NCI-H69 (cell line): ENCODE measurements at places on chromosomes 16 and 17.

GRCh38 chr16:30876867-30877266 lies 17.0 kb downstream of the BCL7C start:
- DNase-seq = peak; percentile 31

DNA sequence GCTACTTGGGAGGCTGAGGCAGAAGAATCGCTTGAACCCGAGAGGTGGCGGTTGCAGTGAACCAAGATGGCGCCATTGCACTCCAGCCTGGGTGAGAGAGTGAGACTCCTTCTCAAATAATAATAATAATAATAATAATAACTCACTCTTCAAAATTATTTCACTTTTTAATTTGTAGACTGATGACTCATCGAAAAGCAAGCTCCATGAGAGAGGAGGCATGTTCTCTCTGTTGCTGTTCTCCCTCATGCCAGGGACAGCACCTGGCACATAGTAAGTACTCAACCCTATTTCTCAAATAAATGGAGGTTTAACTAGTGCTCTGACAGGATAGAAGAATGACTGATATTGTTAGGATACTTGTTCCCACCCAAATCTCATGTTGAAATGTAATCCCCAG lies 265.3 kb downstream of the CEP112 start:
- no peak for DNase-seq

DNA sequence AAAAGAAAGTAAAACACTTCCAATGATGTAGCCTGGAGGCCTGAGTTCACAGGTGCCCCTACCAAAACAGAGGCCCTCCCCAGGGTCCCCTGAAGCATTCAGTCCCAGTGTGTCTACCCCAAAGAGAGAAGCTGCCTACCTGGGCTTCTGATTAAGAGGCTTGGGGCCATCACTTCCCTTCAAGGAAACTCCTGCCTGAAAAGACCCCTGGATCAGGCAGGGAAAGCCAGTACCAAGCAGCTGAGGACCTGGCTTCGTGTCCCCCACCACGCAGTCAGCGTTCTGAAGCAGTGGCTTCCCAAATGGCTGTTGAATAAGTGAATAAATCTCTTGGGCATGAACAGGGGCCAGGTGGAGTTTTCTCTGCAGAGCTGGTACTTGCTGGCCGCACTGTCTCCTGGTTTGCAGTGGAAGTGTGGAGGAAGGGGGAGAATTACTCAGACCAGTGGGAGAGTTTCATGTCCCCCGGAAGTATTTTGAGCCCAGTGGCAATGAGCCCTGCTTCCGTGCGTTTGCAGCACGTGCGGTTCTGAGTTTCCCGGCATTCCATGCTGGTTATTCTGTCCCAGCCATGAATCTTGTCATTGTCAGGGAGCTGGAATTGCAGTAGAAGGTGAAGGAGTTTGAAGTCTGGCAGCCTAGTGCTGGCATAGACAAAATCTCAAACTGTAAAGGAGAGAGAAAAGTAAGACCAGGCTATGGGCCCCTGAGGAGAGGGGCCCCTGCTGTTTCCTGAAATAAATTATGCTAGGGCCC lies 27.0 kb downstream of the RMI2 start:
- DNase-seq = no peak

DNA sequence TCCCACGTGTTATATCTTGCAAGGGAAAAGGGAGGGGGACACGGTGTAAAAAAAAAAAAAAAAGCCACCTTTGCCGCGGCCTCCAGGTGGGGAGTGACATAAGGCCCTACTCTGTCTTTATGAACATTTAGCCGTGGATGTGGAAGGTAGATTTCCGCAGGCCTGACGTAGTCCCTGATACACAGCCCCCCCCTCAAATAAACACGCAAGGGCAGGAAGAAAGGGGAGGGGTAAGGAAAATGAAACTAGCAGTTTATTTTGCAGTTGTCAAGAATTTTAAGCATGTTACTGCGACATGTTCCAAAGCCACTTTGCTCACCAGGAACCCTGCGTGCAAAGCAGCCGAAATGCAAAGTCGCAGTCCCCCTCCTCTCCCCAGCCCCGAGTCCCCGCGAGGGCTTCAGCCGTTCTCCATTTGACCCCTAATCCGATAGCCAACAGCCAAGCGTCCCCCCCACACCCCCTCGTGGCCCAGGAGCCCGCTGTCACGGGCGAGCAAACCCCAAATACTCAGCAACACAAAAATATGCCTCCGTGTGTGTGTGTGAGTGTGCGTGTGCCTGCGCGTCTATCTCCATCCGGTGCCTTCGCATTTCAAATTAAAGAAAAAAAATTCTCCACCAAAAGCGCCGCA lies 1.2 kb downstream of the CBX4 start:
- DNase-seq = peak; percentile 59

- peak; percentile 3 for DNase-seq
These were observed 48.8 kb downstream of the DNAH3 start for GRCh38 chr16:21101631-21102420.

DNA sequence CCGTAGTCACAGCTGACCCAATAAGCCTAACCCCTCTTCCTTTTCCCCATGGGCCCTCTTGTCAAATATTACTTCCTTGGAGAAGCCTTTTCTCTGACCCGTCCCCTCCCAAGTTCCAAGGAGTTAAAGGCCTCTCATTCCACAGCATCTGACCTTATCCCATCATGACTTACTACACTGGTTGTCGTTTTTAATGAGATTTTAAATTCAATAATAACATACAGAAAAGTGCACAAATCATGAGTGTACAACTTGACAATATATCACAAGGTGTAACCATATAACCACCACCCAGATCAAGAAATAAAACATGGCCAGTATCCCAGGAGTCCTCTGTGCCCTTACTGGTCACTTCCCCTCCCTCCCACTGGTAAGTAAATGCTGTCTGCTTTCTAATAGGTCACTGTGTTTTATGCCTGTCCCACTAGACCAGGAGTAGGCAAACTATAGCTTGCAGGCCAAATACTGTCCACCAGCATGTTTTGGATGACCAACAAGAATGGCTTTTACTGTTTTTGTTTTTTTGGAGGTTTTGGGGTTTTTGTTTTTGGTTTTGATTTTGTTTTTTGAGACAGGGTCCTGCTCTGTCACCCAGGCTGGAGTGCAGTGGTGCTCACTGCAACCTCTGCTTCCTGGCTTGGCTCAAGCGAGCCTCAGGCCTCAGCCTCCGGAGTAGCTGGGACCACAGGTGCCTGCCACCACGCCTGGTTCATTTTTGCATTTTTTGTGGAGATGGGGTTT lies 1.2 kb upstream of the FDXR start:
- DNase-seq = peak; percentile 39

GRCh38 chr17:82412535-82413520 lies 5.3 kb upstream of the HEXD start:
- peak; percentile 24 for DNase-seq

GRCh38 chr16:53022374-53022773 lies 30.3 kb downstream of the CHD9NB start:
- DNase-seq = peak; percentile 57

- no peak for DNase-seq
These were observed 110.1 kb downstream of the ADAMTS18 start for GRCh38 chr16:77324729-77325128.

- DNase-seq = no peak
These were observed 152.6 kb downstream of the PRKCA start for GRCh38 chr17:66455060-66455459.

DNA sequence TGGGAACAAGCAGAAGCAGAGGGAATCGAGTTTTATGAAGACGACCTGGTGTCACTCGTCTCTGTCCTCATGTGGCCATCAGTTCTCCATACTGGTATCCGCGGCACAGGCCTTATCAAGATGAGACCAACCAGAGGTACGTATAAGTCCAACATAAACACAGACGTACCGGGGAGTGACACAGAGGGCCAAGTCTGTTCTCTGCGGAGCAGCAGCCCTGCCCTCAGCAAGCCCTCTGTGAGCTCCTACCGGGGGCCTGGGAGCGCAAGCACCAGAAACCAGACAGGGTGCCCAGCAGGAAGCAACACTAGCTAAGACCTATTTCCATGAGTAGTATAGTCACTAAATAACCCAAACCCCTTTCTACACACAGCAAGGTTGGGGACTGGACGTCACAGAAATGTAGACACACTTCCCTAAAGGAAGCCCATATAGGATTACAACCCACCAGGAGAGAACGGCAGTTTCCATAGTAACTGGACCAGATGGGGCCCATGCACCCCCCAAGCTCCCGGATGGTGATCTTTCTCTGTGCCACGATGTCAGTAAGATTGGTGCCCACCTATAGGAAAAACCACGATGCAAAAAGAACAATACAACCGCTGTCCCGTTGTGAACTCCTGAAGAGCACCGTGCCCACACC lies 911 bp downstream of the ARL16 start:
- peak; percentile 72 for DNase-seq

DNA sequence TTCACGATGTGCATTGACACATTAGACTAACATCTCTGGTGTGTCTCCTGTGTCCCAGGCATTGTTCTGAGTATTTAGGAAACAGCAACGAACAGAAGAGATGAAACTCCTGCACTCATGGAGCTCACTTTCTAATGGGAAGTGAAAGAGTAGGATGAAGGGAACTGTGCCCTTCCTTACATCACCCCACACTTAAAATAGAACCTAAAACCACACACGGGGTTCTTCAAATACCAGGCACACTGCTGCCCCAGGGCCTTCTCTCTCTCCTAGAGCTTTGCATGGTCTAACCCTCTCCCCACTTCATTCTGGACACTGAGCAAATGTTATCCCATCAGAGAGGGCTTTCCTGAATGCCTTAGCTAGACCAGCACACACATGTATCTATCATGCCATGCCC lies 33.7 kb downstream of the TRIM25 start:
- DNase-seq = peak; percentile 5

DNA sequence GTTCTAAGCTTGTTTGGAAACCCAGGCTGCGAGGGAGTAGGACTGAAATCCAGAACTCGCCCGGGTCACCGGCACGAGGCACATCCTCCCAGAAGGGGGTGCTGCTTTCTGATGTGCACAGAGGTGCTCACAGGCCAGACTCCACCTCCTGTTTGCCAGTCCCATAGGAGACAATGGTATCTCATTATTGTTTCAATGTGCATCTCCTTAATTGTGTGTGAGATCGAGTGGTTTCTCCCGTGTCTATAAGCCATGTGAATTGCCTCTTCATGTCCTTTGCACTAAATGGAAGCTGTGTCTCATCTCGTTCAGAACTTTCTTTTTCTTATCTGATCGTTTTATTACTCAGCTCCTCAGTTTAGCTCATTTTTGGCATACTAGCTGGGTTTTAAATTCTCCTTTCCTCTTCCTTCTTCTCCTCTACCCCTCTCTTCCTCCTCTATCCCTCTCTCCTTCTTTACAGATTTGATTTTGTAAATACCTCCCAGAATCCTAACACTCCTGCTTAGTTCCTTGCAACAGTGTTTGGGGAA lies 32.1 kb upstream of the PRKCB start:
- peak; percentile 88 for DNase-seq

GRCh38 chr16:50838165-50838564 lies 96.3 kb downstream of the CYLD start:
- DNase-seq = no peak

- DNase-seq = peak; percentile 62
These were observed 22.4 kb downstream of the C1QTNF1 start for GRCh38 chr17:79046197-79046915.
